ENCODE measurements at places on chromosomes 1 and 21.

GRCh38 chr1:109011335-109011734 is 30.6 kb downstream of the WDR47 start:
- no peak for DNase-seq

DNA sequence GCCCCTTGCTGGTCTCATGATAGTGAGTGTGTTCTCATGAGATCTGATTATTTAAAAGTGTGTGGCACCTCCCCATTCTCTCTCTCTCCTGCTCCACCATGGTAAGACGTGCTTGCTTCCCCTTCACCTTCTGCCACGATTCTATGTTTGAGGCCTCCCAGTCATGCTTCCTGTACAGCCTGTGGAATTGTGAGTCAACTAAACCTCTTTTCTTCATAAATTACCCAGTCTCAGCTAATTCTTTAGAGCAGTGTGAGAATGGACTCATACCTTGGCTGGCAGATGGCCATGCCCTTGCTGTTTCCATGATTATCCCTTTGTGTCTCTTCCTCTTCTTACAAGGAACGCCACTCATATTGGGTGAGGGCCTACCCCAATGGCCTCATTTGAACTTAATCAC is 40.3 kb downstream of the PSMG1 start:
- DNase-seq: no peak

GRCh38 chr1:28132171-28133167 is 44.0 kb downstream of the PTAFR start:
- DNase-seq: no peak

DNA sequence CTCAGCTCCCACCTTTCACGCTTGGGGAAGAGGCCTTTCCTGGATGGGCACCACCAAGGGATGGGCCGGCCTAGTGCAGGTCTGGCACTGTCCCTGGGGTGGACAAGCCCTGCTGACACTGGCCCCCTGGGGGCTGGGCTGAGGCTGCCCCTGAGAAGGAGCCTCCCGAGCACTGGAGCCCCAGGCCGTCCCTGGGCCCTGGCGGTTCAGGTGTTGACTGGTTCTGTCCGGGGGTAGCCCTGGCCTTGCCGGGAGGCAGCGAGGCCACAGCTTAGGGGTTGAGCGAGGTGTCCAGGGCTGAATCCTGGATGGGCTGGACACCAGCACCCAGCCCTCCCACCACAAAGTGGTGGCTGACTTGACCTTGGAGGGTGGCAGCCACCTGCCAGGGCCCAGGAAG is 49.7 kb upstream of the ACTRT2 start:
- DNase-seq: no peak
